Lower lobe of right lung (tissue), 2 donors: ENCODE measurements at places on chromosomes 2 and 18. TPM values are rescaled to one million over a fixed set of nuclear protein-coding genes. Genes with fewer than 3 reads are reported as not detected.

- DNase-seq, result no peak
These were observed 1156.3 kb upstream of the CRIM1 start for GRCh38 chr2:35199298-35199697.

DNA sequence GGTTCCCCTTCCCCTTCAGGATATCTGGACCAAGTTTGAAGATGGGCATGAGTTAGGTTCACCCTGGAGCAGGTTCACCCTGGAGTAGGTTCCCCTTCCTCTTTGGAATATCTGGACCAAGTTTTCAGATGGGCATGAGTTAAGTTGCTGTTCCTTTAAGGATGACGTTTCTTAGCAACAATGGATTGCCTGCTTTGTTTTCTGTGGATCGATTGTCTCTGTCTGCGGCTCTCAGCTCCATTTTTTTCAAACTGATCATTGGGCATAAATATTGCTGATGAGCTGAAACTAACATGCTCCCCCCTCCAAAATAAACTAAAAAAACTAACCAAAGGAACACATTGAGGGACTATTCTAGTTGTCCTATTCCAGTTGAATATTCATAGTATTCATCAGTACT is 149.5 kb downstream of the SPP2 start:
- no peak for DNase-seq

The GPR45 gene
- not detected for total RNA-seq

The GMCL1 gene
- 13.3 TPM for total RNA-seq

The TUBB8B gene
- 0.47 TPM for total RNA-seq

The SERPINB12 gene
- total RNA-seq, result not detected

The SRD5A2 gene
- 1.2 TPM for total RNA-seq
